Ammon's horn (tissue), 1 donor: ENCODE measurements at places on chromosomes 2 and 18.
A peak's percentile ranks its signal among the peaks of the same experiment; 100 is the strongest.

DNA sequence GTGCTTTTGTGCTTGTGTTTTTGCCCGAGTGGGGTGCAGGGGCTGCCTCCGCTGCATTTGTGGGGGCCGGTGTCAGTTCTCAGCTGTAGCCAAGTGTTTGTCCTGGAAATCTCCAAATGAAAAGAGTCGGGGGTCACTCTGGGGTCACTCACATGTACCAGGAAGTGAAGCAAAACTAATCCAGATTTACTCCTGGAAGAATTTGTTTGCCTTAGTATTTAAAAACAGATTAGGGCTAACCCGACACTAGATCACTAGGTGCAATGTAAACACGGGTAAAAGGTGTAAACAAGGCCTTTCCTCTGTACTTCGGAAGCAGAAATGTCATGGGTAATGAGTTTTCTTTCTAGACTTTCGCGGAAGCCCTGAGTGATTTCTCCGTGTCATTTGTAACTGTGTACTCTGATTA is 50.3 kb downstream of the GBX2 start:
- no peak for DNase-seq

- DNase-seq, result no peak
These were observed 113.6 kb downstream of the ALPK2 start for GRCh38 chr18:58515175-58515775.

DNA sequence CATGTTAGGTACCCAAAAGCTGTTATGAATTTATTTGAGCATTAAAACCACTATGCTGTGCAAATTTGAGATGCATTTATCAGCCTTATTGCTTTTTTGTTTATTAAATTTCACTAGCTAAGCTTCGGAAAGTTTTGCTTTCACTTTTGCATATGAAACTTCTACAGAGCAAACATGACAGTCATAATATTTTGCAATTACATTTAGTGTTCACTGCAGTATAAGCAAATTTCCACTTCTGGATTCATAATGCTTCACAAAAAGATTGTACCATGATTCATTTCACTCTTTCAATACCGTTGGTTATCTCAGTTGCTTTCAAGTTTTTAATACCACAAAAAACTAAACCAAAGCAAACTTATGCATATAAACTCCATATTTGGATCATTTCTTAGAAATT is 228.7 kb upstream of the SLC8A1 start:
- DNase-seq, result no peak

- peak; percentile 5 for DNase-seq
These were observed 11.3 kb downstream of the MALT1 start for GRCh38 chr18:58682429-58683069.

DNA sequence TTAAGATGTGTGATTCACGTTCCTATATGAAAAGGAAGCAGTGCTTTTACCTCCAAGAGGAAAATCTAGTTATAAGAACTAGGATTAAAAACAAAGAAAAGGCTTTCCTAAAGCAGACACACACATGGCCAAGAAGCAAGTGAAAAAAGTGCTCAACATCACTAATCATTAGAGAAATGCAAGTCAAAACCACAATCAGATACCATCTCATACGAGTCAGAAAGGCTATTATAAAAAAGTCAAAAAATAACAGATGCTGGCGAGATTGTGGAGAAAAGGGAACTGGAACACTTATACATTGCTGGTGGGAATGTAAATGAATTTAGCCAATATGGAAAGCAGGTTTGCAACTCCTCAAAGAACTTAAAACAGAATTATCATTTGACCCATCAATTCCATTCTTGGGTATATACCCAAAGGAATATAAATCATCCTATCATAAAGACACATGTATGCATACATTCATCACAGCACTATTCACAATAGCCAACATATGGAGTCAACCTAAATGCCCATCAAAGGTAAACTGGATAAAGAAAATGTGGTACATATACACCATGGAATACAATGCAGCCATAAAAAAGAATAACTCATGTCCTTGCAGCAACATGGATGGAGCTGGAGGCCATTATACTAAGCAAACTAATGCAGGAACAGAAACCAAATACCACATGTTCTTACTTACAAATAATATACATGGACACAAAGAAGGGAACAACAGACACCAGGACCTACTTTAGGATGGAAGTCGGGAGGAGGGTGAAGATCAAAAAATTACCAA is 285.3 kb downstream of the RAD51AP2 start:
- no peak for DNase-seq
